ENCODE measurements at places on chromosomes 6 and 20.

DNA sequence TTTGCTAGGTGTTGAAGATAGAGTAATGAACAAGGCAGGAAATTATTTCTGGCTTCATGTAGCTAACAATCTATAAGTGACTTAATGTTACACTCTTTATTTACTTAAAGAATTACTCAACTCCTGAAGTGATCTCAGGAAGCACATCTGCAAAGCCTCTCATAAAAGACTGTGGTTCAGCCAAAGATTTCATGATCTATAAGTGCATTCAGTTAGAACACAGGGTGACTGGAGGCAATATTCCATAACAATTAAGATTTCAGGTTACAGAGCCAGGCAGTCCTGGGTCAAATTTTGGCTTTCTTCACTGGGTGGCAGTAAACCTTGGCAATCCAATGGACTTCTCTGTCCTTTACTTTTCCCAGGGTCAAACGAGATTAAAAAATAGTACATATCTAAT is 204.0 kb downstream of the TPBG start:
- no peak for DNase-seq

GRCh38 chr6:90160013-90160412 is 136.6 kb downstream of the BACH2 start:
- DNase-seq: no peak

DNA sequence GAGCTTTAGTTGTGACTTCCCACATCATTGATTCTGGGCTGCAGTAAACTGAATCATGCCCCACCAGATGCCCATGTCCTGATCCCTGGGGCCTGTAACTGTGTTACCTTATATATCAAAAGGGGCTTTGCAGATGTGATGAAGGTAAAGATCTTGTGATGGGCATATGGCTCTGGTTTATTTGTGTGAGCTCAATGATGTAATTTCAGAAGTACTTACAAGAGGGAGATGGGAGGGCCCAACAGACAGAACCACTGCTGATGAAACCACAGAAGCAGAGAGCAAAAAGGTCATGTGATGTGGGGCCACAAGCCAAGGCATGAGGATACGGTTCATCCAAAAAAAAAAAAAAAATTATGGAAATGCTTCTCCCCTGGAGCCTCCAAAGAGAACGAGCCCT is 118.7 kb downstream of the TOX2 start:
- DNase-seq: no peak

DNA sequence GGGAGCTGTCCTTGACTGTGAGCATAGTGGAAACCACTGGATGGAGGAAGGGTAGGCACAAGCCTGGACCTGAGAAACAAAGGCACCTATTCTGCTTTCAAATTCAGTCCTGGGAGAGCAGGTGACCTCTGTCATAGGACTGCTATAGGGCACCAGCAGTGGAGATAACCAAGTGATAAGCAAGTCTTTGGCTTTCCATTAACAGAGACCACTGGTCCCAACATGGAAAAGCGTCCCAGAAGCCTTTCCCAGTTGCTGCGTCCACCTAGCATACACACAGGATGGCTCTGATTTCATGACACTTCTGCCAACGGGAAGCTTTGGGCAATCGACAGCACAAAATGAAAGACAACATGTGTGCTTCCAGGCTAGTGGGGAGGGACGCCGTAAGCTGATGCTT is 8.9 kb downstream of the SLC22A3 start:
- DNase-seq: no peak

DNA sequence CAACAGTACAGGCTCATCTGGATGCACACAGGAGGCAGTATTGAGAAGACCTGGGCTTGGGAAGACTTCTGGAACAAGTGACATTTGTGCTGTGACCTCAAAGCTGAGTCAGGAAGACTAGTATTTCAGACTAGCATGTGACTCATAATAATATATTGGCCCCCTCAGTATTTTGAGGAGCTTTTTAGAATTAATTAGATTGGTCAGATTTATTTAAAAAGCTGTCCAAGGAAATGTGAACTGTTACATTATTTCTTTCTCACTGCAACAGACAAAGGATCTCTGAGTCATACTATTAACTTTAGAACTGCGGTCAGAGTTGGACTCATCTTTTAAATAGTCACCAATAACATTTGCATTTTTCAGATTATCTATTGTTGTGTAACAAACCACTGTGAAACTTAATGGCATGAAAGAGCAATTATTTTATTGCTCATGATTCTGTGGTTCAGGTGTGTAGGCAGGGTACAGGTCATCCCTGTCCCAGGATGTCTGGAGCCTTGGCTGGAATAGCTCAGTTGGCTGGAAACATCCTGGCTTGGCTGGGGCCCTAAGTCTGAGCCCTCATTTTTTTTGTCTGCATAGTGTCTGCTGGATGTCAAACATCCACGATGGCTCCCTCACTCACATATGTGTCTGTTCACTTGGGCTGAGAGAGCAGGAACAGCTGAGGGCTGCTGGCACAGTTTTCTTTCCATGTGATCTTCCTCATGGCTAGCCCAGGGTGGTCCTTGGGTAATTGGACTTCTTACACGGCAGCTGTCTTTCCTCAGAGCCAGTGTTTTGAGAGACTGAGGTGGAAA is 46.9 kb downstream of the MAP3K4 start:
- no peak for DNase-seq

DNA sequence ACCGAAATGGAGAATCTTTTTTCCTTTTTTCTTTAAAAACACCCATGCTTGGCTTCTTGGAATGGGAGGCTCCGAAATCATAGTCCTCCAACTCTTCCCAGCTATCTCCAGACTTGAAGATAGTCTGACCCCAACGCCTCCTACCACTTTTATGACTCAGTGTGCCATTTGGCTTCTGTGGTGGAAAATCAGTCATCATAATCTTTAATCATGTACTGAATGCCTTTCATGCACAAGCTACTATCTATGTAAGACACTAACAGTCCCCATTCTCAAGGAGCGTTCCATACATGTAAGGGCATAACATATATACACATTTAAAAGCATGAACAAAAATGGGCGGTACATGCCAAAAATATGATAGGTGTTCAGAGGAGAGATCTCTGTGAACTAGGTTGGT is 44.1 kb downstream of the TMEM14B start:
- DNase-seq: no peak

- DNase-seq: no peak
Observed at GRCh38 chr6:106178900-106179299, 92.8 kb downstream of the PRDM1 start.

GRCh38 chr6:51300510-51300909 is 481.8 kb downstream of the TFAP2B start:
- no peak for DNase-seq

- DNase-seq: no peak
Observed at GRCh38 chr20:6094063-6094462, 28.8 kb downstream of the FERMT1 start.

- no peak for DNase-seq
Observed at GRCh38 chr6:89542081-89542857, 96.3 kb downstream of the LYRM2 start.

- DNase-seq: no peak
Observed at GRCh38 chr20:14821251-14821650, 483.8 kb upstream of the FLRT3 start.

DNA sequence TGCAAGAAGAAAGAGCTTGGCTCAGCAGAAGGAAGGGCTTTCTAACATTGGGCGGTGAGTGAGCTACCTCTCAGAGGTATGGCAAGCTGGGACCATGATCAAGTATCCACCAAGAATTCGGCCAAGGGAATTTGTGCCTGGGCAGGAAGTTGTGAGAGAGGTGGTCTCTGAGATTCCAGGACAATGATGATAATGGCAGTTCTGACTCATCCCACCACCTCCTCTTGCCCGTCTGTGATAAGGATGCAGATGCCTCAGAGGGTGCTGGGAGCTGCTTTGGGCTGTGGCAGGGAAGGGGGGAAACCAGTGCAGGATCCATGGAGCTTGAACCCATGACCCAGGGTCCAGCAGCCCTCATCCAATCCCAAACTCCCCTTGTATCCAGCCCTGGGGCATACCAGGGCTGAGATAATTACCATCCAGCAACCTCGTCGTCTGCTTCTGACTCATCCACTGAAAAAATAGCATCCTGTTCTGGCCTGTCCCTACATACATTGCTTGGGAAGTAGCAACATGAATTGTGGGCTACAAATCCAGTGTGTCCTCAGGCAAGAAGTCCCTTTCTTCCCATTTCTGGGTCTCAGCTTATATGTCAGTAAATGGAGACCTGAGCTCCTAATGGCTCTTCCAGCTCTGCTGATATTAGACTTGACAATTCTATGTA is 5.9 kb downstream of the TGM6 start:
- DNase-seq: no peak
